ENCODE measurements at places on chromosomes 7 and 10. TPM values are rescaled to one million over a fixed set of nuclear protein-coding genes. Genes with fewer than 3 reads are reported as not detected.

The RAMP3 gene
- total RNA-seq, result 9.7 TPM

The CCL26 gene
- not detected for total RNA-seq

The MYH16 gene
- total RNA-seq, result not detected

The SPDYE5 gene
- not detected for total RNA-seq

The PALD1 gene
- total RNA-seq, result 5.9 TPM

The TRPV5 gene
- total RNA-seq, result not detected

The HDAC9 gene
- total RNA-seq, result 1.4 TPM

The PUS7 gene
- total RNA-seq, result 30.1 TPM

The SH2D4B gene
- total RNA-seq, result 0.13 TPM

The GRID2IP gene
- 0.44 TPM for total RNA-seq

The FAM131B gene
- total RNA-seq, result 0.76 TPM

The SLC29A4 gene
- total RNA-seq, result not detected

The ATRNL1 gene
- 4.1 TPM for total RNA-seq

The ACTL6B gene
- not detected for total RNA-seq
